ENCODE measurements at places on chromosomes 3 and 15.
A peak's percentile ranks its signal among the peaks of the same experiment; 100 is the strongest.

- DNase-seq = no peak
Observed at GRCh38 chr15:72153269-72154000, 35.2 kb downstream of the SENP8 start.

DNA sequence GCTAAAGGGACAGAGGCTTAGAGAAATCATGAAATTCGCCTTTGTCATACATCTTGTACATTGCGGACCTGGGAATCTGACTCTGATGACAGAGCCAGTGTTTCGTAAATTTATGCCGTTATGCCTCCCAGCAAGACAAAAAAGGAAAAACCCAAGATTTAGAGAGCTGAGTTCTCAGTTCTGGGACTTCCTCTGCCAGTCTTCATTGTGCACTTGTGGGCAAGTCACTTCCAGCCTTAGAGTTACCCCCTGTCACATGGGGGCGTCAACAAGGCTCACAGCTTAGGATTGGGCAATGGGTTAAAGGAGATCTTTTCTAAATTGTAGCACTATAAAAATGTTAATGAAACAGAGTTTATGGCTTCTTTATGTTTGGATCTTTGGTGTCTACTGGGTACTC lies 41.9 kb upstream of the MITF start:
- no peak for DNase-seq

- no peak for DNase-seq
Observed at GRCh38 chr3:97658668-97659285, 105.8 kb upstream of the ARL6 start.

- no peak for DNase-seq
Observed at GRCh38 chr3:150921209-150921608, 16.0 kb upstream of the MINDY4B start.

- DNase-seq = no peak
Observed at GRCh38 chr15:58286523-58286922, 145.3 kb upstream of the LIPC start.

- no peak for DNase-seq
Observed at GRCh38 chr15:82103468-82103867, 57.6 kb upstream of the MEX3B start.

GRCh38 chr3:16498130-16498890 lies 15.2 kb downstream of the RFTN1 start:
- DNase-seq = no peak

DNA sequence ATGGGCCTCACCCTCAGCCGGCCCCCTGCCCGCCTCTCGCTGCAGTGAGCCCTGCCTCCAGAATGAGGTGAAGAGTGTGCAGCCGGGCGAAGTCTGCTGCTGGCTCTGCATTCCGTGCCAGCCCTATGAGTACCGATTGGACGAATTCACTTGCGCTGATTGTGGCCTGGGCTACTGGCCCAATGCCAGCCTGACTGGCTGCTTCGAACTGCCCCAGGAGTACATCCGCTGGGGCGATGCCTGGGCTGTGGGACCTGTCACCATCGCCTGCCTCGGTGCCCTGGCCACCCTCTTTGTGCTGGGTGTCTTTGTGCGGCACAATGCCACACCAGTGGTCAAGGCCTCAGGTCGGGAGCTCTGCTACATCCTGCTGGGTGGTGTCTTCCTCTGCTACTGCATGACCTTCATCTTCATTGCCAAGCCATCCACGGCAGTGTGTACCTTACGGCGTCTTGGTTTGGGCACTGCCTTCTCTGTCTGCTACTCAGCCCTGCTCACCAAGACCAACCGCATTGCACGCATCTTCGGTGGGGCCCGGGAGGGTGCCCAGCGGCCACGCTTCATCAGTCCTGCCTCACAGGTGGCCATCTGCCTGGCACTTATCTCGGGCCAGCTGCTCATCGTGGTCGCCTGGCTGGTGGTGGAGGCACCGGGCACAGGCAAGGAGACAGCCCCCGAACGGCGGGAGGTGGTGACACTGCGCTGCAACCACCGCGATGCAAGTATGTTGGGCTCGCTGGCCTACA lies 8.5 kb downstream of the GRM2 start:
- DNase-seq = peak; percentile 52

DNA sequence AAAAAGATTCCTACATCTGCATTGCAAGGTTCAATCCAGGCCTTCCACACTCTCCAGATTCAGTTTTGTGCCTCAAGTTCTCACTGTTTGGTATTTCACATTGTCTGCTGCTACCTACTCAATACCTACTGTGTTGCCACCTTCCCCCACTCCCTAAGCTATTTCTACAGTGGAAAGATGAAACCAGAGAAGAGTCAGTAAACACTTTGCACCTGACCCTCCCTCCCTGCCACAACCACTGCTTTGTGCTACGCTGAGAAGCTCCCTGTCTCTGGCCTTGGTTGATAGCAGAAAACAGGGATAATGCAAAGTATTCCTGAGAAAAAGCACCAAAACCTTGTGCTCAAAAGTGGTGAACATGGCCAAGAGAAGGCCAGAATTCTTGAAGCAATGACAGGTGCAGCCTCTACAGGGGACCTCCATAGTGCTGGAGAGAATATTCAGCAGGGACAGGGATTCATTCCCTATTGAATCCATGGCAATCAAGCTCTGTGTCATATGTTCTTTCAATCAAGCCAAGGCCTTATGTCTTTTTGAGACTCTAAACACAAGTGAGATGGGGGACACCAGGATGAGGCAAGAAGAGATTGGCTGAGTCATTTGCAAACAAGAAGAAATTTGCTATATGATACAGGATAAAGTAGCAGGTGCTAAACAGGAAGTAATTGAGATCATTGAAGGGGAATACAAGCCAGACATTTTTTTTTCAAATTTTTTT lies 83.5 kb upstream of the LIPC start:
- no peak for DNase-seq

GRCh38 chr15:45497261-45497660 lies 25.3 kb downstream of the SLC30A4 start:
- DNase-seq = no peak

GRCh38 chr3:138135833-138136194 lies 3.6 kb upstream of the A4GNT start:
- no peak for DNase-seq

DNA sequence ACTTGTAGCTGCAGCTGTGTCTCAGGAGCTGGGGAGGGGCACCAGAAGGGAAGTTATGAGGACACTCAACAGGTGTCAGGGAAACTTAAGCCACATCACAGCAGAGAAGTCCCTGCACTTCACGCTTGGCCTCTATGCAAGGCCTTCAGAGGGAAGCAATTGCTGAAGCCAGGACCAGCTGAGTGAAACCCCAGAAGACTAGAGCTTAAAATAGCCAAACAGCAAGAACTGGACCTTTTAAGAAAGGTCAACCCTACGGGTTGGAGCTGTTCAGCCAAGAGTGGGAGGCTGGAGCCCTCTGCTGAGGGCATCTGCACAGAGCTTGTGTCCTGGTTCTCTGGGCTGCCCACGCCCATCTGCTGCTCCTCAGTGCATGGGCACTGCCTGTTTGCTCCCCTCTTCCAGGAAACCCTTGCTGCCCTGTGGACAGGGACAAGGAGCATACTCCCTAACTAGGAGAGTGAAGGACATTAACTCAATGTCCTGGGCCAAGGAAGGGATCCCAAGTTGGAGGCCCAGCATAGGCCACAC lies 3.9 kb upstream of the GRAMD2A start:
- DNase-seq = no peak

DNA sequence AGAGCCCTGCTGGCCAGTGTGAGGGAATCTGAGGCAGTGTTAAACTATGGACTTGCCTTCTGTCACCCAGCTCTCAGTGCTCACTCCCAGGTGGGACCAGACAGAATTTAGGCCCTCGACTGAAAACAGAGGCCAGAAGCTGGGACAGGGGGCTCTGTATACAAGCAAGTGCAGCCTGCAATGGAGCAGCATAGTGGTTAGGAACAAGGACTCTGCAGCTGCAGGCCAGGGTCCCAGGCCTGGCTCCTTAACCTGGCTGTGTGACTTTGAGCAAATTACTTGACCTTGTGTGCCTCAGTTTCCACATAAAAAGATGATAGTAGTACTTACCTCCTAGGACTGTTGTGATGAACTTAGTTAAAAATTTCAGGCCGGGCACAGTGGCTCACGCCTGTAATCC lies 39.8 kb downstream of the CMTM7 start:
- no peak for DNase-seq

- DNase-seq = no peak
Observed at GRCh38 chr15:29727871-29728270, 94.4 kb downstream of the TJP1 start.

- no peak for DNase-seq
Observed at GRCh38 chr15:51726302-51727073, 11.0 kb downstream of the LYSMD2 start.

DNA sequence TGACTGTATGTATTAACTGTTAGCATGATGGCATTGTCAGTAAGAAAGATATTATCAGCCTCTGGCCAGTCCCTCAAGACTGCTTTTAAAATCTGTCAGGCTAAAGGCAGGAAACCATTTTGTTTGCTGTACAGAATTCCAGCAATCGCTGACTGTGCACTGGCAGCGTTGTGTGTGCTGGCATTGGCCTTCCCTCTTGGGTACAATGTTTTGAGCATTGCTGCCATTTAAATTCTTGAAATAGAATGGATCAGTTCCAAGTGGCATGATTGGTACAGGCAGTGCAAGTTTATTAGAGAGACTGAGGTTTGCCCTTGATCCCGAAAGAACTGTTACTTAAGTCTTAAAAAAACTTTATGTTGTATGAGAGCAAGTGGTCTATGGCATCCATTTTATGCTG lies 788.7 kb downstream of the OTOL1 start:
- DNase-seq = no peak

DNA sequence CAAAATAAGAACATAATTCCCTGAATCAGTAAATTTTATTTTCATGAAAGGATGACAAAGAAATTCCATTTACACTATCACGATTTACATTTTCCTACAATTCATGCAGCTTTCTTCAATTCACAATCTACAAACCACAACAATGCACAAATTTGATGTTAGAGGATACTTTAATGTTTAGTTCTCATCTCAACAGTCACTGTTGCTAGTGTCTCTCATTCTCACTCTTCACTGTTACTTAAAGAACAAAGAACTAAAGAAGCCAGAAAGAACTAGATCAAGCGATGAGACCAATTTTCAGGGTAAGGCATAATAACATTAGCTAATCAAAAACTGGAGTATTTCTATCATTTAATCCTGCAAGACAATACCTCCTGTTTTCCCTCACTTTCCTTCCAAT lies 73.5 kb downstream of the TBL1XR1 start:
- no peak for DNase-seq

DNA sequence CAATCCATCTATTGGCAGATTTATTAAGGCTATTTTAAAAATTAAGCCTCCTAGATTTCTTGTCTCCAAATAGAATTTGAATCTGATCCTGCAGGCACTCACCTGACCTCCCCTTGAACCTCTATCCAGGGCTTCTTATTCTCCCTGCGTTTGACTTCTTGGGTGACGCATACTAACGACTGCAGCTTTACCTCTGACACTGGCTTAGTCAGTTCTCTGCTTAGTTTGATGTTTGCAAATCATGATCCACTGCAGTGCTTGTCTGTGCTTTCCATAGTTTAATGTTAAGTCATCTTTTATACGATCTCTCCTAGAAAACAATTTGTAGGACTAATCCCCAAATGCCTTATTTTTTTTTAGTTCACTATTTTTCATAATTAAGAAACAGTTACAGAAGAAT lies 233.1 kb downstream of the ROBO1 start:
- DNase-seq = no peak

DNA sequence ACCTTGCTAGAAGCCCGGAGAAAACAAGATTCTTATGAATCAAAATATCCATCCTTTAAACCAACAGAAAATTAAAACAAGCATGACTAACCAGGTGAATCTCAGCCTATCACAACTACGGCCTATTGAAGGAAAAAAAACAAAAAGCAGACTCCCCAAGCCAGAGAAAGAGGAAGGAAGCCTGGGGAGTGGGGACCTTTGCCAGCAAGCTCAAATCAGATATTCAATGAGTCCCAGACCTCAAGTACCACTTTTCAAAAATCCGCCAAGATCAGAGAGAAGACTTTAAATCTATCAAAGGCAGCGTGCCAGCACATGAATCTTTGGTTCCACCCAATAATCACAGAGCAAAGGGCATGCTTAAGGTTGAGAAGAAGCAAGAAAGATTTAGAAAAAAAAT lies 253.8 kb downstream of the NTRK3 start:
- no peak for DNase-seq

GRCh38 chr3:156763931-156764720 lies 62.0 kb upstream of the LEKR1 start:
- DNase-seq = no peak

- DNase-seq = no peak
Observed at GRCh38 chr3:128606094-128606493, 44.5 kb downstream of the RPN1 start.

DNA sequence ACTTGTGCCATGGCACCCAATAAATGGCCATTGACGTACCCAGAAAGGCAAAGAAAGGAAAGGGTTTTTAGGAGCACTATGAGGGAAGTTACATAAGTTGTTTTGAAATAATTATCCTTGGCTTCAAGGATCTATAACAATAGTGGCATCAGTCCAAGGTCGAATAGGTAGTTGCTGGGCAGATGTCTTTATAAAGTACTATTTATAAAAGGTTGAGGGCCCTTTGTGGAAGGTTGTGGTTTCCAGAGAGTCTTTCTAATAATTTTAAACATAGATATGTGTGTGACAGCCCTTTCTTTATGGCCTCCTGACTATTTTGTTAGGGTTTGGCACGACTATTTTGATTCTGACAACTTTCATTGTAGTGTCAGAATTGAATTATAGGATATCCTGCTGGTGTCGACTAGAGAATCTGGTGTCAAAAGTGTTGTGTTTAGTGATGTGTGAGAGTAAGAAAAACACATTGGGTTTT lies 260.5 kb downstream of the PYDC2 start:
- DNase-seq = no peak

GRCh38 chr3:197317250-197317963 lies 19.0 kb upstream of the DLG1 start:
- no peak for DNase-seq

GRCh38 chr3:58237238-58237940 lies at the start of gene ABHD6:
ABHD6 (plus strand) TSS chr3:58237792; CDS start chr3:58256587, 18,795 bp downstream.
- DNase-seq = peak; percentile 88

DNA sequence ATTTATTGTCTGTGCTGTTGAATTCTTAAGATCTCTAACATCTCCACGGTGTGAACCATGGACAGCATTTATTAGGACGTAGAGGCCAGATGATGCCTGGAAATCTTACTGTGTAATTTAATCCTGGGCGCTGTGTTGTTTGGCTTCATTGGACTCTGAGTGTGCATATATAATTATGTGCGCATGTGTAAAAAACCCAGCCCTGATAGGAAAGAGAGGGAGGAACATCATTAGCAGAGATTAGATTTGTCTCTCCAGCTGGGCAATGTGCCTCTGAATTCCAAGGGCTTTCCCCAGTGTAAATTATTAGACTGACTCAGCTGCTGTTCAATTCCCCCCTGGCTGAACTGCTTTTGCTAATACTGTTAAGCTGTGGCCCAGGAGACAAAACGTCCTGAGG lies 39.6 kb downstream of the MAP3K13 start:
- DNase-seq = no peak

- DNase-seq = no peak
Observed at GRCh38 chr3:81684751-81685395, 76.6 kb downstream of the GBE1 start.

- DNase-seq = no peak
Observed at GRCh38 chr3:179149951-179150350, 1.8 kb downstream of the PIK3CA start.

- DNase-seq = no peak
Observed at GRCh38 chr15:83904107-83905040, 250.5 kb downstream of the ADAMTSL3 start.
